DMS153 (cell line): ENCODE measurements at places on chromosomes 16 and 17.

- no peak for DNase-seq
Measured at GRCh38 chr17:78144147-78144719, 2.0 kb upstream of the C17orf99 start.

- DNase-seq = no peak
Measured at GRCh38 chr16:30054451-30054850, 11.1 kb upstream of the ALDOA start.

DNA sequence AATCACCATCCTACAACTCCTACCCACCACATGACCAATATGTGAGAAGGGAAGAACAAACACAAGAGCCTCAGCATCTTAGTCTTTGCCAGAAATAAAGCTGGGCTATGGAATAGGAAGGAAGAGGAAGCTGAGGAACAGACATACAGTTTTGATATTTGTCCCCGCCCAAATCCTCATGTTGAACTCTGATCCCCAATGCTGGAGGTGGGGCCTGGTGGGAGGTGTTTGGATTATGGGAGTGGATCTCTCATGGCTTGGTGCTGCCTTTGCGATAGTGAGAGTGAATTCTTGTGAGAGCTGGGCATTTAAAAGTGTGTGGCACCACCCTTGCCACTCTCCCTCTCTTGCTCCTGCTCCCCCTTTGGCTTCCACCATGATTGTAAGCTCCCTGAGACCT is 52.4 kb upstream of the NLK start:
- no peak for DNase-seq

DNA sequence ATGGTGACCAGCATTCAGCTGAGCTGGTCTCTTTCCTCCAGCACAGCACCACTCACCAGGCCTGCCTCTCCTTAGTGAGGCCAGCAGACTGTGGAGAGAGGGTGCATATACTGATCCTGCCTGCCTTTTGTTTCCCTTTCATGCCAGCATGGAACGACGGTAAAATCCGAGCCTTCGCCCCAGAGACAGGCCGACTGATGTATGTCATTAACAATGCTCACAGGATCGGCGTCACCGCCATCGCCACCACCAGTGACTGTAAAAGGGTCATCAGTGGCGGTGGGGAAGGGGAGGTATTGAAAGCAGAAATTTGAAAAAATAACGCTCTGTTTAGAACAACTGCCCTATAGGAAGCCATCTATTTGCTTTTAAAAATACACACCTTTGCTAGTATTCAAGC is 12.6 kb upstream of the USP43 start:
- DNase-seq = no peak

GRCh38 chr16:15817446-15817845 is 39.4 kb downstream of the MYH11 start:
- no peak for DNase-seq

DNA sequence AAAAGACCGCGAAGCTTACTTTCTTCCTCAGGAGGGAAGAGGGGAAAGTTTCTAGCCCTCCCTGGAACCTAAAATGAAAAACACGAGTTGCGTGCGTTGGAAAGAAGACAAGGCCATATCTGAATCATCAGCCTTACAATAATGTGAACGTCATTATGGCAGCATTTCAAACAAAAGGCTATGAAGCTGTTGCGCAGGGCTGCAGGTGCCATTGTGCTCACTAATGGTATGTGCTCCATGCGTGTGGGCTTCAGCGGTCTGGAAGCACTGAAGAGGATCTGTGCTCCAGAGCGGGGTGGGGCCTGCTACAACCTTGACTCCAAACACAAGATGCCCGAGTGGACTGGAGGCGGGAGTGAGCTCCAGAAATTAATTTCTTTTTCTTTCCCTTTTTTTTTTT is 12.1 kb upstream of the CYB5B start:
- no peak for DNase-seq

DNA sequence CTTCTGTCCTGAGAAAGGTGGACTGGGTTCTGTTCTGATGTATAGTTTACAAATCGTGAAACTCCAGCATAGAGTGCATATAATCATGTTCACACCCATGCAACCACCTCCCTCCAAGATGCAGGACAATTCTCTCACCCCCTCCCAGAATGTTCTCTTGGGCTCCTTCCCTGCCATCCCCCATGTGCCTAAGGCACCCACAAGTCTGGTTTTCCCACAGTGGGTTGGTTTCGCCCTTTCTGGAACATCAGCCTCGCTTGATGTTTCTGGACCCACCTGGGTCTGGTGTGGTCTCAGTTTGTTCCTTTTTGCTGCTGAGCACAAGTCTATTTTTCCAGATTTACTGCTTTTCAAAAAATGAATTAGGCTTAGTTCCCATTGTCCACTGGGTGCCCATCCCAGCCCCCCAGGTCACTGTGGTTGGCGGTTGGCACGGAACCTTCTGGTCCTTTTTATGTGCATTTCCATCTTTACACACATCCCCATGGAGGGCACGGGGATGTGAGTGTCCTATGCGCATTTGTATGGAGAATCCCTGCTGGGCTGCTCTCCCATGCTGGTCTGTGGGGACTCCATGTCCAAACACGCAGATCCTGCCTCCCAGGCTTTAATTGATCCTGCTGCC is 19.0 kb downstream of the MAP2K3 start:
- no peak for DNase-seq

DNA sequence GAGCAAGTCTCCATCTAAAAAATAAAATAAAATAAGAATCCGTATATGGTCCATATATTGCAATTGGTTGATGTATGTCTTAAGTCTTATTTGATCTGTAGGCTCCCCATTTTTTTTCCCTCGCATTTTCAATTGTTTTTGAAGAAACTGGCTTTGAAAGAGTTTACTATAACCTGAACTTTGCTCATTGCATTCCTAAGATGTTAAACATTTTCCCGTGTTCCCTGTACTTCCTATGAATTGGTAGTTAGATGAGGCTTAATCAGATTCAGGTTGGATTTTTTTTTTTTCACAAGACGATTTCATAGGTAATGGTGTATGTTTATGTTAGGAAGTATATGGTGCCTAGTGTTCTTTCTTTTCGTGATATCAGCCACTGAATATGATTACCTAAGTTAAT is 3.3 kb downstream of the LRRC36 start:
- DNase-seq = no peak

- no peak for DNase-seq
Measured at GRCh38 chr16:64702415-64702814, 419.4 kb downstream of the CDH11 start.

DNA sequence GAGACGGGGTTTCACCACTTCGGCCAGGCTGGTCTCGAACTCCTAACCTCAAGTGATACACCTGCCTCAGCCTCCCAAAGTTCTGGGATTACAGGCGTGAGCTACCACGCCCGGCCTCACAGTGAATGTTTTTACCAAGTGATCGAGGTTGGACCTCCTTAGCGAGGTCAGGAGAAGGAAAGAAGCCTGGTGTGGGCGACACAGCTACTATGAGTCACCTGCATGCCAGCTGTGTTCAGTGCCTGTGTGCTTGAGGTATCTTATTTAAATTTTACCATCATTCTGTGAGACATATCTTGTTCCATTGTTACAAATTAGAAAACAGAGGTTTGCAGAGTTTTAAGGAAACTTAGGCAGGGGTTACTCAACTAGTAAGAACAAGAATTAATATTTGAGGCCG is 174.8 kb upstream of the DYNLRB2 start:
- no peak for DNase-seq

DNA sequence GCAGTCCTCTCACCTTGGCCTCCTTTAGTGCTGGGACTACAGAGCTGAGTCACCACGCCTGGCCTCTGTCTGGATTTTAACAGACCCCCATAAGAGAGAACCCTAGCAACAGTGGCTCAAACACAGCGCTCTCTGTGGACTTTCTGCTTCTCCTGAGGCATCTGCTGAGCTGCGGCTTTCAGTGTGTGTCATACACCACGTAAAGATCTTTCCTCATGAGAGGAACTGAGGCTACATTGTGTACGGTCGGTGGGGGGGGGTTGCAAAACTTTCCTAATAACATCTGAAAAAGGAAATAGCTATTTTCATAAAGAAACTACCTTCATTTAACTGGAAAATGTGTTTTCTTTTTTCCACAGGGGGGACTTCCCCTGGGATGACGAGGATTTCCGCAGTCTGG is 32.9 kb downstream of the DEF8 start:
- no peak for DNase-seq

DNA sequence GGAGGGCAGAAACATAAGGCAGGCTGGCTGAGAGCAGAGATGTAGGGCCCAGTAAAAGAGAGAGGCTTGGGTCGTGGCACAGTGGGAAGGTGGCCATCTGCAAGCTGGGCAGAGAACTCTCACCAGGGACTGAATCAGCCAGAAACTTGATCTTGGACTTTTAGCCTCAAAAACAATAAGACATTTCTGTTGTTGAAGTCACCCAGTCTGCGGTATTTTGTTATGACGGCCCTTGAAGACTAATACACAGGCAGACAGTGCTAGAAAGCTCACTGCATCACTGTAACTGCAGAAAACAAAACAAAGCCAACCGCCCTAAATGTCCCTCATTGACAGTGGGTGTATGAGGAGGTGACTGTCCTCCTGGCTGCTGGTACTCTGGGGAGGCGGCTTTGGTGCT is 3.9 kb upstream of the JPH3 start:
- DNase-seq = no peak
